M059J (cell line): ENCODE measurements at places on chromosomes 12 and 14. TPM values are rescaled to one million over a fixed set of nuclear protein-coding genes. Genes with fewer than 3 reads are reported as not detected.
A peak's percentile ranks its signal among the peaks of the same experiment; 100 is the strongest.

- no peak for DNase-seq
Observed at GRCh38 chr12:93100610-93101009, 171.5 kb upstream of the EEA1 start.

DNA sequence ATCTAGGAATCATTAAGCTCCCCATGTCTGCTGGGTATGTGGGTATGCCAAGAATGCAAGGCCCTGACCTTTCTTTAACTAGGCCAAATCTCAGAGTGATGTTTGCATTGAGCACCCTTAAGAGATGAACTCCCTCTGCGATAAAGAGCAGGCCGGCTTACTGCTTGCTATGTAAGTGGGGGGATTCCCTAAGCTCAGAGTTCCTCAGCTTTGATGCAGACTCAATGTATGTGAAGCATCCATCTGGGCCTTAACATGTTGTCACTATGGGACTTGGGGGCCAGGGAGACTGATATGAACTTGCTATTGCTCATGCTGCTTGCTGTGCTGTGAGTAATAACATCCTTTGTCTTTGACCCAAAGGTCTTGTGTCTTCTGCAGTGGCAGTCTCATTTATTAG lies 149.7 kb downstream of the C12orf75 start:
- peak; percentile 69 for DNase-seq

DNA sequence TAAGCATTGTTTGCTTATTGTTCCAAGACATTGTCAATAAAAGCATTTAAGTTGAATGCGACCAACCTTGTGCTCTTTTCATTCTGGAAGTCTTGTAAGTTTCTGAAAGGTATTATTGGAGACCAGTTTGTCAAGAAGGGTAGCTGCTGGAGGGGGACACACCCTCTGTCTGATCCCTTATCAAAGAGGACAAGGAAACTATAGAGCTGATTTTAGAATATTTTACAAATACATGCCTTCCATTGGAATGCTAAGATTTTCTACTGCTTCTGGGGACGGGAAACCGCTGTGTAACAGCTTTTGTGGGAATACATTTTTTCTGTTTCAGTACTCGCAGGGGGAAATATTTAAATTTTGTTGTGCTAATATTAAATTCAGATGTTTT lies 3.5 kb downstream of the FOS start:
- DNase-seq: peak; percentile 63

- DNase-seq: no peak
Observed at GRCh38 chr12:53510181-53510812, 3.0 kb upstream of the NPFF start.

GRCh38 chr12:70427611-70428010 lies 61.5 kb downstream of the KCNMB4 start:
- no peak for DNase-seq

- peak; percentile 5 for DNase-seq
Observed at GRCh38 chr14:95922080-95922479, 45.4 kb downstream of the TUNAR start.

- no peak for DNase-seq
Observed at GRCh38 chr12:3389986-3390385, 101.0 kb upstream of the PRMT8 start.

GRCh38 chr14:89912221-89912620 lies 42.3 kb downstream of the EFCAB11 start:
- DNase-seq: peak; percentile 29

DNA sequence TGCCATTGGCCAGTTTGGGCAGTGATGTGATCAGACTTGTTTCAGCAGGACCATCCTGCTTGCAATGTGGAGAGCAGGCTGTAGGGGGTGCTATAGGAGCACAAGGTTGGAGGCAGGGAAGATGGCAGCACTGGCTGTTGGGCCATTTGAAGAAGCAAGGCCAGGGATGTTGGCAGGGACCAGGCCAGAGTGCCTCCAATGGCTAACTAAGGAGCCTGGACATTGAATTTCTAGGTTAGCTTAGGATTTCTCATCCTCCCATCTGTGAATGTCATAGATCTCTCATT lies 23.5 kb downstream of the FGF23 start:
- DNase-seq: peak; percentile 27

GRCh38 chr14:69551511-69551910 lies 23.2 kb downstream of the CCDC177 start:
- no peak for DNase-seq

TDRD9 gene
- not detected in 2 replicates for total RNA-seq

CLEC2A gene
- not detected in 2 replicates for total RNA-seq

BRAP gene
- total RNA-seq: 17.7 and 18.6 TPM in 2 replicates

RAD9B gene
- 0.47 and 1.1 TPM in 2 replicates for total RNA-seq

NDUFB1 gene
- 275 and 582 TPM in 2 replicates for total RNA-seq

COL2A1 gene
- 0.25 TPM in 1 of 2 replicates, not detected in the other for total RNA-seq

ALDH1L2 gene
- 0.27 and 1.4 TPM in 2 replicates for total RNA-seq

FAM186B gene
- 0.07 TPM in 1 of 2 replicates, not detected in the other for total RNA-seq
